ENCODE measurements at places on chromosomes 11 and 22.

DNA sequence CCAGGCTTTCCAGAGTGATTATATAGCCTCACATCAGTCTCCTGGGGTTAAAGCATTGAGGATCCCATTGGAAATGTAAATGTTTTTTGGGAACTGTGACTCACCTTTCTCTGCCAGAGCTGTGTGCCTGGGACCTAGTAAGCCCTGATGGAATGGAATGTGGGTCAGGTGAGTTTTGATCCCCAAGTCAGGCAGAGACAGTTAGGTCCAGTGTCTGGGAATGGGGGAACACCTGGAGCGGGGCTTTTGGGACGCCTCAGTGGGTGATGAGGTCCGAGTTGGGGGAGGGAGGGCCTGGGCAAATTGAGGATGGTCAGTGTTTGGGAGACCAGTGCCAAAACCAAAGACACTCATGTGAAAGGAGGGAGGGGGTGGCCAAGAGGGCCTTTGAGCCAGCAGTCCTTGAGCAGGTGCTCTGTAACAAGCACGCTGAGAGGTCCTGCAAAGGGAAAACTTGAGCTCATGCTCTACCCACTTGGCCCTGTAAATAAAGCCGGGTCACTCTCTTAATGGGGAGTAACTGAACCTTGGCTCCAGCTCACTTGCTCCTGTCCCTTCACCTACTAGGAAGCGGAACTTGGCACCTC, 104.7 kb downstream of the NAV2 start:
- no peak for DNase-seq

GRCh38 chr11:16966930-16967671, 47.1 kb downstream of the PLEKHA7 start:
- DNase-seq: no peak

- DNase-seq: no peak
Measured at GRCh38 chr11:126352934-126353801, 2.3 kb upstream of the ST3GAL4 start.

- no peak for DNase-seq
Measured at GRCh38 chr22:28627791-28628190, 51.8 kb downstream of the TTC28 start.

- no peak for DNase-seq
Measured at GRCh38 chr11:95115597-95115996, 26.0 kb downstream of the ENDOD1 start.

DNA sequence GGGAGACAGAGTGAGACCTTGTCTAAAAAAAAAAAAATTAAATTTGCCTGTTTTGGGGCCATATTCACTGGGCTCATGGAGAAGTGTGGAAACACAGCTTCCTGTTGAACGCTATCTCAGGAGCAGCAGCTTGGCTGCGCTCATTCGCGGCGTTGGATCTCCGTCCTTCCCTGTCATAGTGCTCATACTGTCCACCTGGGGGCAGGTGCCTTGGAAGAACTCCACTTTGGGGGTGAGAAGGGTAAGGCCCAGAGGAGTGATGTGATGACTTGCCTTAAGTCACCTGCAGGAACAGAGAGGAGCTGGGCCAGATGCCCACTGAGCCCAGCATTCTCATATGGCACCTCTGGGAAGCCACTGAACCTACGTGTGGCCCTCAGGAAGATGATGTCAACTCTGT, 82.8 kb downstream of the CABIN1 start:
- DNase-seq: no peak

GRCh38 chr11:70024773-70025045, 53.4 kb upstream of the ANO1 start:
- DNase-seq: no peak

GRCh38 chr11:77436506-77436905, 37.4 kb downstream of the PAK1 start:
- DNase-seq: no peak

DNA sequence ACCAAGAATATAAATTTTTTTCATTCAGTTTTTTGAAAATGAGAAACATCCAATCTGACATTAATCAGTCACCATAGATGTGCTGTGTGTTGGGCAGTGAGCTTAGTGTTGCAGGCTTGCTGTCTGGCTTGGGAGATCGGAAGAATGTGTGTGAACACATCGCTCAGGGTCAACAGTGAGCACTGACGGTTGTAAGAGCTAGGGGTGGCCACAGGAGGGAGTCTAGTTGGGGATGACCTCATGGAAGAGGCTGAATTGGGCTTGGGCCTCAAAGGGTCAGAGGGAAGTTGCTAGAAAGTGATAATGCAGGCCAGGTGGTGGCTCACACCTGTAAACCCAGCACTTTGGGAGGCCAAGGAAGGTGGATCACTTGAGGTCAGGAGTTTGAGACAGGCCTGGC, 375.4 kb downstream of the DDX10 start:
- no peak for DNase-seq

GRCh38 chr22:42459287-42460063, 27.3 kb upstream of the NFAM1 start:
- DNase-seq: no peak

GRCh38 chr11:118139578-118139977, 13.0 kb downstream of the SCN4B start:
- DNase-seq: no peak

GRCh38 chr11:1691878-1692707, 4.9 kb upstream of the KRTAP5-6 start:
- no peak for DNase-seq

- no peak for DNase-seq
Measured at GRCh38 chr11:83681031-83681781, 395.0 kb upstream of the CCDC90B start.

DNA sequence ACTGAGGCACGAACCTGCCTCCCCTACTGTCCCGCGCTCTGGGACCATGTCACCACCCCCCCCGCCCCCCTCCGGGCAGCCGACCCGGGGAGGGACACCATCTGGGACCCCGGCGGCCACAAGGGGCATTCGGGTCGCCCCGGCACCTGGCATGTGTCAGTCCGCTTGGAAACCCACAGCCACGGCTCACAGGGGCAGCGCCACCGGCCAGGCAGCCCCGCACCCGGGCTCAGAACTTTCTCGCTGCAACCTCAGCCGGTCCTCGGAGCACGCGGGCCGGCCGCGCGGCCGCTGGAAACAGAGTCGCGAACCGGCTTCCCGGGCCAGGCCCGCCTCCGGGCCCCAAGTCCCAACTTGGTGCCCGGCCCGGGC, 159.9 kb upstream of the GRK3 start:
- no peak for DNase-seq

DNA sequence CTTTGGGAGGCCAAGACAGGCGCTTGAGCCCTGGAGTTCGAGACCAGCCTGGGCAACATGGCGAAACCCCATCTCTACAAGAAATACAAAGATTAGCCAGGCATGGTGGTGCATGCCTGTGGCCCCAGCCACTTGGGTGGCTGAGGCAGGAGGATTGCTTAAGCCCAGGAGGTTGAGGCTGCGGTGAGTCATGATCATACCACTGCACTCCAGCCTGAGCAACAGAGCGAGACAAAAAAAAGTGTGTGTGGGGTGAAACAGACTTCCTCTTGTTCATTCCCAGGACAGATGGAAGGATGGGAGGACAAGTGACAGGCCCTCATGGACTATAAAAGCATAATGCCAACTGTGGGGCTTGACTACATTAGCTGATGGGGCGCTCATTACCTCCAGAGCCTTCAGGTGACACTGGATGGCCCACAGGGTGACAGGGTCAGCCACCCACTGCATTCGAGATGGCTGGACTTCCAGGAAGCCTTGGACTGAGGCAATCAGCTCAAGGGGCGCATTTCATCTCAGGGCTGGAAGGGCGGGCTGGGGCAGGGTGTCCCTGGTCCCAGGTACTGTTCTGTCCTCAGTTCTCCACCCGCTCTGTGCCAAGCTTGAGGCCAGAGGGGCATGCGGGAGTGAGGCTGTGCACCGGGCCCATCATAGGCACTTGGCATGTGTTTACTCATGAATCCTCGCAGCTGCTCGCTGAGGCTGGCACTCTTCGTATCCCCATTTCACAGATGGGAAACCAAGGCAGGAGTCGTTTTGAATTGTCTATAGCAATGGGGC, 12.5 kb downstream of the NPTXR start:
- no peak for DNase-seq

DNA sequence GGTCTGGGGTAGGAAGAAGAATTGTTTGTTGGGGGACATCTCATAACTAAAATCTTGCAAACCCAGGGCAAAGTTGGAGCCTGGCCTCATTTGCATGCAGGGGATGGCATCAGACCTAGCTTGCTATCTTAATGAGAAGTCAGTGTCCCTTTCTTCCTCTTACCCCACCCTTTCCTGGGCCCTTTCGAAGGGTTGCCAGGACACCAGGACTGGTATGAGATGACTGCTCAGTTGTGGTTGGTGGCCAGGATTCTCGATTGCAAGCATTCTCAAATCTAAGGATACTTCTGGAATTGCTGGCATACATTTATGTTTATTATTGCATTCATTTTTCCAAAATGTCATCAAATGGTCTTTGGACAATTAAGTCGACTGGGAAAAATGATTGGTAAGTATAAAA, 131.0 kb downstream of the SLC1A2 start:
- no peak for DNase-seq

DNA sequence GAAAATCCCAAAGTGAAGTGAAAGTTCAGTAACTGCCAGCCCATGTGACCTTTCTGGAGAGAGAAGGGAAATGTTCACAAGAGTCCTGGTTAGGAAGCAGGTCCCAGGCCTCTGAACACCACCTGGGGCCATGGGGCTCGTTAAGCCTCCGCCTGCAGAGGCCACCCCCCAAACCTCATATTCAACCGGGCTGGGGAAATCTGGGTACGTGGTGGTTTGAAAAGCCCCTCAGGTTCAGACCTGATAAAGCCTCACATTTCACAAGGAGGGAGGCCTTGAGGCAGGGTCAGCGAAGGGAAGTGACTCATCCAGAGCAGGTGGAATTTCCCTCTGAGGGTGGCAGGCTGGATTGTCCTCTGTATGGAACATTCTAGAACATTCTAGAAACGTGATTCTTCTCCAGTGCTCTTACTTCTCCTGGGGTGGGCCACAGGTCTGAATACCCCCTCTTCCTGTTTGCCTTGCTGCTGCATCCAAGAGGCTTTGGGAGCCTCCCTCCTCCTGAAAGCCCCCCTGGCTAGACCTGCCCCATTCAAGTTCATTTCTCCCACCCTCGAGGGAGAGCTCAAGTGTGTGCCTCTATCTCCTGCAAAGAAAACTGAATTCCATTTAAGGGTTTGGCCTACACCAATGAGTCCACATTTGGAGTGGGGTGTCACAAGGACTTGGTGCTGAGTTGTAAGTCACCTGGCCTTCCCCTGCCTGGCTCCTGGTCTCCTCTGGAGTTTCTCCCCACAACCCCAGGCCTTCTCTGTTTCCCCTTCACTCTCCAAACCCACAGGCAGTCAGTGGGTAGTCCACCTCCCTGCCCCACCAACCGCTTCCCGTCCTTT, 6.3 kb downstream of the FXYD2 start:
- no peak for DNase-seq

GRCh38 chr22:42685941-42686653, 34.6 kb downstream of the A4GALT start:
- no peak for DNase-seq

DNA sequence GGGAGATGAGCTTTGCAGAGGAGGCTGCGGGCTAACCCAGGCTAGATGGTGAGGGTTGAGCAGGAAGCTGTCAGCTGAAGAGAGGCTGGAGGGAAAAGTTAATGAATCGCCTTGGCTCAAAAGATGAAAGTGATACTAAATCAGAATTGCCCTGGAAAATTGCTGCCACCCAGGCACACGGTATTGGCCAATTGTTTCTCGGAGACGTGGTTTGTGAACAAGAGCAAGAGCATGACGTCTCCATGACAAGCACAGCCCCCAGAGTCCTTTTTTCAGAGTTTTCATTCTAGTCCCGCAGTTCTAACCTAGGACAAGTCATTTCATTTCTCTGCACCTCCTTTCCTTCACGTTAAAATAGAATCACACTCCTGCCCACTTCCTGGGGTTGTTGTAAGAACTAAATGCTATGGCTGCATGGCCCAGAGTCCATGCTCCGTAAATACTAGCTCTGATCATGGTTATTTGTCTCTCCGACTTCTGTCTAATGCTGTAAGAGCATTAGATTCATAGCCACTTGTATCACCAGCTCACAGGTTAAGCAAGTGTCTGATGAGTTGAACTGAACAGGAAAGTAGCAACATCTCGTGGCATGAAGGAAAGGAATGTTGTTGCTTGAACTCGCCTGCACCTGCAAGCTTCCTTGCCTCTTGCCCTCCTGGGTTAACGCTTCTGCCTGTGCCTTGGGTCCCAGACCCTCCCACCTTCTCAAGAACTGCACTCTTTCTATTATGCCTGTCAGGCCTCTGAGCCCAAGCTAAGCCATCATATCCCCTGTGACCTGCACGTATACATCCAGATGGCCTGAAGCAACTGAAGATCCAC, 33.8 kb upstream of the NUP50 start:
- DNase-seq: no peak

GRCh38 chr11:9562716-9563115, 10.8 kb upstream of the WEE1 start:
- DNase-seq: no peak

DNA sequence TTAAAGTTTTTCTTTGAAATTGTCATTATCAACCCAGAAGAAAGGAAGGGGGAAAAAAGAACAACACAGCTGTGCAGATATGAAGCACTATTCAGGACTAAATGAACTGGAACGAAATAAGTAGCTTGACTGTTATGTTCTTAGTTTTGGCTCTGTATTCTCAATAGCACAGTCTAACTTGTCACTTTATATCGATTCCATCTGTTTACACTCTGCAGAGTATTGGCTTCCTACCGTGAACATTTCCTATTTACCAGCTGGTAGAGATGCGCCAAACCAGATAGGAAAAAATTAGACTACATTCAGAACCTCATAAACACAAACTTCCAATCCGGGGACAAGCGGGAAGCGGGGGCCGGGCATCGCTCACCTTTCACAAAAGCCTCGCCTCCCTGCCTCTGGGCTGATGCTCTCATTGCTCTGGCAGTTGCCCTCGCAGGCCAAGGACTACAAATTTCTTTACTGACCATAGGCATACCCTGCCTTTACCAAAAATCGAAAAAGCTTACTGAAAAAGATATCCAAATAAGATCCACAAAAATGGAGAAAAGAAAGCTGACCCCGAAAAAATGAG, 66.2 kb downstream of the EFCAB6 start:
- DNase-seq: peak; percentile 8

- DNase-seq: peak; percentile 12
Measured at GRCh38 chr11:127044535-127044934, 44.0 kb upstream of the KIRREL3 start.

- DNase-seq: peak; percentile 42
Measured at GRCh38 chr11:113341388-113342165, 27.2 kb downstream of the TTC12 start.

DNA sequence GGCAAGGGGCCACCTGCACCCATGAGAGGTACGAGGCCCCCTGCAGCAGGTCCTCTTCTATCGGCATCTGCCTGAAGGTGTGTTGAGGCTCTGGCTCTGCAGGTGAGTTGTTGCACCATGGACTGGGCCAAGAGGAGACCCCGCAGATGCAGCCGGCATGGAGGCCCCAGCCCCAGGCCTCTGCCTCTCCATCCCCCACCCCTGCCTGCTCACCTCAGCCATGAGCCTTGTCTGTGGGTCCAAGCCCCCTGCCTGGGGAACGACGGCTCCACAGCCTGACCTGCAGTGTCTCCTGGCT, 1386.2 kb downstream of the BRD1 start:
- no peak for DNase-seq

GRCh38 chr11:66274219-66274618, 3.8 kb upstream of the CNIH2 start:
- no peak for DNase-seq

GRCh38 chr11:17543574-17544180, 539 bp downstream of the USH1C start:
- DNase-seq: no peak
